ENCODE measurements at places on chromosomes 1 and 21.

- DNase-seq: no peak
These were observed 7.3 kb upstream of the SEC16B start for GRCh38 chr1:177977141-177977540.

DNA sequence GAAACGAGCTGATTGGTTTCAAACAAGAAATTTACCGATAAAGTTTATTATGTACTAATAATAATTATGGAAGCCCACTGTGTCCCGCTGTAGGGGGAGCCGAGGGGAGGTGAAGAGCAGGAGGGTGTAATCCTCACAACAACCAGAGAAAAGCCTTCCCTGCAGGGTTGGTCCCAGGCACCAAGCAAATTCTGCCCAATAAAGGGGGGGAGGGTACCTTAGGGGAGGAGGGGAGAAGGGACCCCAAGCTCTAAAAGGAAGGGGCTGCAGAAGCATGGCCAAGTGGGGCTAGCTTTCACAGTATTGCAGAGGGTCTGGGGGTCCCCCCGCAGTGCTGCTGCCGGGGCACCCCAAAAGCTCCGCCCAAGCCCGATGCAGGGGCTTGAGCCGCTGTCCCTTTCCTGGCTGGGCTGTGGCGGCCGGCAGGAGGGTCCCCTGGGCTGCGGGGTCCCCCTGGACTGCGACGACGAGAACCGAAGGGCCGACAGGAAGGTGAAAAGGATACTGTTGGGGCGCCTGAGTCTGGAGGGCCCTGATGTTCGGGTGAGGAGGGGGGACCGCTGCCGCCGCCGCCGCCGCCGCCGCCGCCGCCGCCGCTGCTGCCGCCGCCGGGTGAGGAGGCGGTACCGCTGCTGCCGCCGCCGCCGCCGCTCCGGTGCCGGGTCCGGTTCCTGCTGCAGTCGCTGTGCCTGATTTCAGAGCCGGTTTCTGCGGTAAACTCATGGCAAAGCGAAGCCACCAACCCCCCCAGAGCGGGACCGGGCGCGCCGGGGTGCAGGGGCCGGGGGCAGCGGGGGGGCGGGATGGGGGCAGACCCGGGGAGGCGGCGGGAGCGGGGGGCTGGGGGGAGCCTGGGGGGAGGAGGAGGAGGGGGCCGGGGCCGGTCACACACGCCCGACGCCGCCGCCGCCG, 771 bp downstream of the EIF4G3 start:
- peak; percentile 15 for DNase-seq

DNA sequence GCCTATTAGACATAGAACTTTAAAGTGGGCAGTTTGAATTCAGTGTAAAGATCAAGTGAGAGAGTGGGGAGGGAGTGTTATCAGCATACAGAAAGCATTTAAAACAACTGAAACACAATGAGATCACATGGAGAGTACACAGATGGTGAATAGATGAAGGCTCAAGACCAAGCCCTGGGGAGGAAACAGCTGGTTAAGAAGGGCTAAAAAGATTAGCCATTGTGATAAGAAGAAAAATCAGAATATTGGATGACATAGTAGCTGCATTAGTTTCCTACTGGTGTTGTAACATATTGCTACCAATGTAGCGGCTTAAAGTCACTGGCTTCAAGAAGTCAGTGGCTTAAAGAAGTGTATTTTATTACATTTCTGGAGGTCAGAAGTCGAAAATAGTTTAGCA, 443.4 kb upstream of the RGS18 start:
- DNase-seq: no peak

GRCh38 chr21:37032877-37033471, 26.5 kb downstream of the RIPPLY3 start:
- peak; percentile 13 for DNase-seq

- no peak for DNase-seq
These were observed 889 bp upstream of the SCYL3 start for GRCh38 chr1:169894424-169895145.

GRCh38 chr1:201683397-201683796, 144.5 kb downstream of the NAV1 start:
- DNase-seq: no peak

DNA sequence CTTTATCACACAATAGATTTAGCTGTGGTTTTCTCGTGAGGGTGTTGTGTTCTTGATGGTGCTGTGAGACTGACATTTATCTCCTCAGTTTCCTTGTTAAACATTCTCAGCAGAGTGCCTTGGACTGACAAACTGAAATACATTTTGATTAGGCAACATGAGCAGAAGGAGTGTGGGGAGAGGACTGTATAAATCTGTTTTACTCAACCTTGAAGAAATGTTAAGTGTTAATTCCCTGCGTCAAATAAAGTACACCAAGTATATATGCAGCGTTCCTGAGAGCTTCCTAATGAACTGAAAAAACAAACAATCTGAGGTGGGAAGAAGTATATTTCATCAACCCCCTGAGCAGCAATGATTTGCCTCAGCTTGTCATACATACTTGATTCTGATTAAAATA, 540.3 kb upstream of the B3GALT2 start:
- no peak for DNase-seq

- DNase-seq: peak; percentile 61
These were observed 49.1 kb upstream of the CR2 start for GRCh38 chr1:207404849-207405525.

- no peak for DNase-seq
These were observed 9.1 kb upstream of the IER5 start for GRCh38 chr1:181079382-181079781.

DNA sequence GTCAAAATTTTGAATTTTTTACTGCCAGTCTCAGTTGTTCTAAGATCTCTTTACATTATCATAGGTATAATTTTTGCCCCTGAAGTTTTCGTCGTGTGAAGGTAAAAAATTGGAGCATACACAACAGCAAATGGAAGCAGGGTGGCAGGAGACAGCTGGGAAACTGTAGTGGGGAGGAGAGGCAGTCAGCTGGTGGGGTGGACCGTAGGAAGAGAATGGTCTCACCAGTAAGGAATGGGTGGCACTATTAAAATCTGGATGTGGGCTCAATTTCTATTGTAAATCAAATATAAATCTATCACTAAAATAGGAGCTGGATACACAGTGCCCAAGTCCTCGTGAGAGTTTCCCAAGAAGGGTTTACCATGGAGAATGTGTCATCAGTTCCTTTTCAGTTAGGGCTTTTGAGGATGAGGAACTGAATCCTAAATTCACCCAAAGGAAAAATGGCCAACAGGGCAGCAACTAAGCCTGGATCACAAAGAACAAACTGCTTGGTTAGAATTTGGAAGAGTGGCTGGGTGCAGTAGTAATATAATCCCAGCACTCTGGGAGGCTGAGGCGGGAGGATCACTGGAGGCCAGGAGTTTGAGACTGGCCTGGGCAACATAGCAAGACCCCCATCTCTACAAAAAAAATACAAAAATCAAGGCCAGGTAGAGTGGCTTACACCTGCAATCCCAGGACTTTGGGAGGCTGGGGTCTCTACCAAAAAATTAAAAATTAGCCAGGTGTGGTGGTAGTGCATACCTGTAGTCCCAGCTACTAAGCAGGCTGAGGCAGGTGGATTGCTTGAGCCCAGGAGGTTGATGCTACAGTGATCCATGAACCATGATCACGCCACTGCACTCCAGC, 10.5 kb upstream of the IRF2BP2 start:
- peak; percentile 72 for DNase-seq

DNA sequence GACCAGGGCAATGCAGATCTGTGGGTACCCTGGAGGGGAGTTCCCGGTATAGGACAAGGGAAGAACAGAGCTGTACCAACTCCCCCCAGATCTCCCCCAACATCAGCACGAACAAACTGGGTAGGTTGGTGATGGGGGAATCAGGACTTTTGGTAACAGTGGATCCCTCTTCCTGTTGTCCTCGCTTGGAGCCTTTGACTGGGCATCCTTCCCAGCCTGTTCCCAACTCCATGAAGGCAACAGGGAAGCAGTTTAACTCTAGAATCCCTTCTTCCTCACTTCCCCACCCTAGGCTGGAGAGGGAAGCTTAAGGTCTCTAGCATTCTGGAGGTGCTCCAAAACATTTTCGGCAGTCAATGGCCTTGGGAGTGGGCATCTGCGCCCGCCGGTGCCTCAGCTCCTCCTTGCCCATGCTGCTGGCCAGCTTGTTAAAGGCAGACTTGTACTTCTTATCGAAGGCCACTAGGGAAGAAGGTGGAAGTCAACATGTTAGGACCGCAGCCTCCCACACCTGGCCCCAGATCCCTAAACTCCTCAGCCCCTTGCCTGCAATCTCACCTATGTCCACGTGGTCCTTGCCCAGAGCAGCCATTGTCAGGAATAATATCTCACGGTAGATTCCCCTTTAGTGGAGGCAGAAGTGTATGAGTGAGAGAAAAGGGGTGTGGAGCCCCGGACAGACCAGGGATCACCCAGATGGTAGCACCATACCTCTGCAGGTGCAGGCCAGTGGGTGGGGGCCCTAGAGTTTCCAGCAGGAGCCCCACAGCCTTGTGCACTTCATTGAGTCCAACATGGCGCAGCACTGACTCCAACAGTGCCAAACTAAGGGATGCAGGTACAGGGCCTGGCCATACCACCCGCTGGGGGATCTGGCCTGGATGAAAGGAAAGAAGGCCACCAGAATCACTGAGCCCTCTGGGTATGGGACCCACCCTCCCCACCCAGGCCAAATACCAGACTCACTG, 7.5 kb upstream of the GATAD2B start:
- DNase-seq: no peak

DNA sequence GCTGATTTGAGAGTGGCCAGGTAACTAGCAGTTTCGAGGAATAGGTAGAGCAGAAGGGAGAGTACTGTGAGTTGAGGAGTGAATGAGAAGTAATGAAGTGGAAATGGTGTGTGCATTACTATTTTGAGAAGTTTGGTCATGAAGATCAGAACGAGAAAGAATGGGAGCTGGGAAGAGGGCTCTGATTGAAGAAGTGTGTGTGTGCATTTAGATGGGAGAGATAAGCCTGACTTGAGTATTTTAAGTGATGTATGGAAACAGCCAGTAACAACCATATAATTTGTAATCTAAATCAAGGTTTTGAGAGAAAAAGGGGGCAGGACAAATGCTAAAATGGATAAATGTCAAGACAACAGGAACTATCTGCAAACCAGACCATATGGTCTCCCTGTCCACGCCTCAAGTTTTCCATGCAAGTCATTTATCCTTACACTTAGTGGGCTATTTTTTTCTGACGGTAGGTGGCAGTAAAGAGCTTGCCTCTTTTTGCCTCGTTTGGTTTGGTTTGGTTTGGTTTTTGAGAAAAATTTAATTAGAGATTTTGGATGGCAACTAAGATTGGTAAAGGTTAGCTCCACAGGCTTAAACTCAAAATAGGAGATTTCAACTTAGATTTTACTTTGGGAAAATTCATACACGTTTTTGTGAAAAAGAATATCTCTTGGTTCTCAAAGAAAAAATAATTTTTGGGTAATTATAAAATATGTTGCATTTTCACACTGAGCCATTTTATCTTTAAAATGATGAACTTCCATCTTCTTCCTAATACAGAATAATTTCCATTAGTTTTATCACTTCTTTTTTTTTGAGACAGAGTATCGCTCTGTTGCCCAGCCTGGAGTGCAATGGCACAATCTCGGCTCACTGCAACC, 9.5 kb upstream of the B3GALNT2 start:
- DNase-seq: peak; percentile 58

DNA sequence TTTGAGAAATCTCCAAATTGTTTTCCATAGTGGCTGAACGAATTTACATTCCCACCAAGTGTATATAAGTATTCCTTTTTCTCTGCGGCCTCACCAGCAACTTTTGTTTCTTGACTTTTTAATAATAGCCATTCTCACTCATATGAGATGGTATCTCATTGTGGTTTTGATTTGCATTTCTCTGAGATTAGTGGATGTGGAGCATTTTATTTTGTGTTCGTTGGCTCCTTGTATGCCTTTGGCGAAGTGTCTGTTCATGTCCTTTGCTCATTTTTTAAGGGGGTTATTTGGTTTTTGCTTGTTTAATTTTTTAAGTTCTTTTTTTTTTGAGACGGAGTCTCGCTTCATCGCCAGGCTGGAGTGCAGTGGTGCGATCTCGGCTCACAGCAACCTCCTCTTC, 45.1 kb upstream of the MPC2 start:
- no peak for DNase-seq

- DNase-seq: peak; percentile 80
These were observed 120.8 kb downstream of the LMO4 start for GRCh38 chr1:87449348-87449963.

- DNase-seq: no peak
These were observed 50.2 kb downstream of the UBE4B start for GRCh38 chr1:10082785-10083479.

GRCh38 chr1:165853528-165854075, 26.2 kb downstream of the UCK2 start:
- peak; percentile 76 for DNase-seq

GRCh38 chr21:17667256-17667655, 54.6 kb upstream of the BTG3 start:
- DNase-seq: no peak

- DNase-seq: no peak
These were observed 438.1 kb downstream of the NPHP4 start for GRCh38 chr1:5554111-5554510.

GRCh38 chr1:162550925-162551324, 10.6 kb upstream of the UAP1 start:
- no peak for DNase-seq

GRCh38 chr1:4708840-4709507, 54.6 kb downstream of the AJAP1 start:
- DNase-seq: no peak

DNA sequence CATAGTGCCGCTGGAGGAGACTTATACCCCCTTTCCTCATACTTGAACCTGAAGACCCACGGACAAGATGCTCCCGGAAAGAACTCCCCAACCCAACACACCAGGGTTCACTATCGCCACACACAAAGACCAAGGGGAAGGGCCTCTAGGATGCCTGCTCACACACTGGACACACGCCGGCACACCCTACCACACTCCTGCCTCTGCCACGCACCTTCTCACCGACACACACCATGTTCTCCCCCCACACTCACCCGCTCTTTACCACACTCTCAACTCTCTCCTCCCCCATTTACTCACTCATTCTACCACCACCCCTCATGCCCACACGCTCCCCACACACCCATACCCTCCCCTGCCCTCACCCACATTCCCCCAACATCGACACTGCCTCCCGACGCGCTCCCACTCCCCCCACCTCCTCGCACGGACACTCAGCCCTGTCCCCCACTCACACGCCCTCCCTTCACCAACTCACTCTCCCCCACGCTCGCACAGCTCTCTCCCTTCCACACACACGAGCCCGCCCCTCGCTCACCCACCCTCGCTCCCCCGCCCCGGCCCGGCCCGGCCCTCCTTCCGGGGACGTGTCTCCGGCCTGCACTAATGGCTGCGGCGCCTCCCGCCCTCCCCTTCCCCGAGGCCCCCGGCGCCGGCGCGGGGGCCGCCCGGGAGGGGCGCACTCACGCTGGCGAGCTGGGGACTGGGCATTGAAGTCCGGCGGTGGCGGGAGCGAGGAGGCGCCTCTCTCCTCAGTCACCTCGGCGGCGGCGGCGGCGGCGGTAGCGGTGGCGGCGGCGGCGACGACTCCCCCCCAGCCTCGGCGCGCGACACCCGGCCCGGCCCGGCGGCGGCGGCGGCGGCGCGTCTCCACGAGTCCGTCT, 626 bp downstream of the PTP4A2 start:
- peak; percentile 29 for DNase-seq

- DNase-seq: no peak
These were observed 27.2 kb downstream of the IRF2BP2 start for GRCh38 chr1:234582681-234583301.

GRCh38 chr1:180046674-180047073, 92.1 kb downstream of the CEP350 start:
- DNase-seq: no peak
